ENCODE measurements at places on chromosomes 12 and 14.
A peak's percentile ranks its signal among the peaks of the same experiment; 100 is the strongest.

- DNase-seq, result no peak
Observed at GRCh38 chr12:113151655-113152054, 2.1 kb downstream of the CFAP73 start.

- no peak for DNase-seq
Observed at GRCh38 chr12:38586789-38587188, 270.2 kb downstream of the ALG10B start.

- no peak for DNase-seq
Observed at GRCh38 chr14:98466807-98467206, 805.2 kb downstream of the BCL11B start.

- DNase-seq, result peak; percentile 47
Observed at GRCh38 chr12:113299619-113300237, 35.2 kb downstream of the SLC8B1 start.

DNA sequence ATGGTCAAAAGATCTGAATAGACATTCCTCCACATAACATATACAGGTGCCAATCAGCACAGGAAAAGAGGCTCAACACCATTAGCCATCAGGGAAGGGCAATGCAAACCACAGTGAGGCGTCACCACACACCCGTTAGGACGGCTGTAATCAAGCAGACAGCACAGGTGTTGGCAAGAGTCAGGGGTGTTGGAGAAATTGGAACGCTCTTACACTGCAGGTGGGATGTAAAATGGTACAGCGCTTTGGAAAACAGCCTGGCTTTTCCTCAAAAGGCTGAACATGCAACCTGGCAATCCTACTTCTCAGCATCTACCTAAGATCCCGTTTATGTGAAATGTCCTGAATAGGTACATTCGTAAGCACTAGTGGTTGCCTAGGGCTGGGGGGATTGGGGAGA, 21.5 kb upstream of the MMP17 start:
- no peak for DNase-seq

GRCh38 chr12:13961971-13962370, 19.4 kb downstream of the GRIN2B start:
- DNase-seq, result peak; percentile 29

- DNase-seq, result no peak
Observed at GRCh38 chr12:110776410-110776809, 33.7 kb upstream of the PPP1CC start.

DNA sequence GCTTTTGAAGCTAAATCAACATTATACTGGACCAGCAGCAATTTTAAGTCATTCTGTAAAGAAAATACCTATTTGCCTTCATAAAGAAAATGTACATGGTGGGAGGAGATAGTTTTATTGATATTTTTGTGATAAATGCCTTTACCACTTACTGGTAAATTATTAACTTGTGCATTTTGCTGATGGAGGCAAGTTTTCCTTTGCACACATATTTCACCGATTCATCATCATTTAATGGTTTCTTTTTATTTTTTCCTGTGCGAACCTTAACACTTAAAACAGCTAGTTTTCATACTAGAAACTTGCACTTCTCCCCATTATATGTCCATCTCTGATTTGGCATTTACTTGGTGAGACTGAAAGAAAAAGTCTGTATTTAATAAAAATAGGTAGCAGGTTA, 239.3 kb downstream of the TRHDE start:
- no peak for DNase-seq

GRCh38 chr12:120399531-120399930, 30.6 kb upstream of the MSI1 start:
- no peak for DNase-seq

- DNase-seq, result no peak
Observed at GRCh38 chr12:68497702-68498101, 113.0 kb upstream of the RAP1B start.

DNA sequence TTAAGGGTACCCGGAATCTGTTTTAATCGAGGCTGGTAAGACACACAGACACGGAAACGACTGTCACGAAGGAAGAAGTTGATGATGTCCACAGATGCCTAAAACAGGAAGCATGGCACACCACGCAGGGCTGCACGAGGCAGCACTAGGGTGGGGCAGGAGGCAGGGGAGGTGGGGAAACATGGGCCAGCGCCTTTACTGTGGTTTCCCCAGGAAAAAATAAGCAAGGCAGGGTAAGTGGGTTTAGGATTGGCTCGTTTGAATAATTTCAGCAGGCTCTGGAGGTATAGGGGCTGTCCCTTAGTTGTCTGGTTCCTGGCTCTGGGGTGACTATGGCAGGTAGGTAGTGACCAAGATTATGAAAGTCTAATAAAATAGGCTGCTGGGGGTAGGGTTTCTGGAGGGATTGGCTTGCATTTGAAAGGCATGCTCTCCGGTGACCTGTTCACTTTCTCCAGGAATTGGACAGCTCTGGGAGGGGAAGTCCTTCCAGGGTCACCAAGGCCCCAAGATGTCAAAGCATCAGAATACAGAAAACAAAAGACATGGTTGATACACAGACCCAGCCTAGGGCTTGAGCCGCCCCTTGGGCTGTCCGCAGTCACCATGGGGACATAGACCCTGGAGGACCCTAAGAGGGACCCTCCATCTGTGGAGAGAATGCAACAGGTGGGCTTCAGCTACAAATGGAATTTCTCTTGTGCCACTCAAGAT, 35.3 kb downstream of the MAP1LC3B2 start:
- no peak for DNase-seq

- DNase-seq, result peak; percentile 95
Observed at GRCh38 chr14:102304611-102305506, at the start of gene MOK. MOK (minus strand) TSS chr14:102305164; CDS start chr14:102304968, 196 bp downstream.

DNA sequence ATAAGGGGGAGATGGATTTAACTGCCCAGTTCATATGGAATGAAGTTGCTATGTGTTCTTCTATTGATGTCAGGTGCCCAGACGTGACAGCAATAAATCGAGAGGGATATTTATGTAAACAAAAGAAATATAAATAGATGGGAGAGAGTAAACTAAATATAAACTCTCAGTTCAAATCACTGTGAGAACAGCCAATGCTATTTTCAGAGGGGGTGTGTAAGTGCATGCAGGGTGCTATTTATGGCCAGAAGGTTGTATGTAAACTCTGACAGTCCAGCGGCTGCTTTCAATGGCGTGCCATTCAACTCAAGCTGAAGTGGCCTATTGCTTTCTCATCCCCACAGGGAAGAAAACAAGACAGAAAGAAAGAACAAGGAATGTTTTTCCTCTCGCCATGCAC, 127.2 kb downstream of the KCNA5 start:
- DNase-seq, result no peak

GRCh38 chr12:7229741-7230140, 40.3 kb downstream of the PEX5 start:
- no peak for DNase-seq

- no peak for DNase-seq
Observed at GRCh38 chr12:66735275-66735674, 56.4 kb upstream of the GRIP1 start.

DNA sequence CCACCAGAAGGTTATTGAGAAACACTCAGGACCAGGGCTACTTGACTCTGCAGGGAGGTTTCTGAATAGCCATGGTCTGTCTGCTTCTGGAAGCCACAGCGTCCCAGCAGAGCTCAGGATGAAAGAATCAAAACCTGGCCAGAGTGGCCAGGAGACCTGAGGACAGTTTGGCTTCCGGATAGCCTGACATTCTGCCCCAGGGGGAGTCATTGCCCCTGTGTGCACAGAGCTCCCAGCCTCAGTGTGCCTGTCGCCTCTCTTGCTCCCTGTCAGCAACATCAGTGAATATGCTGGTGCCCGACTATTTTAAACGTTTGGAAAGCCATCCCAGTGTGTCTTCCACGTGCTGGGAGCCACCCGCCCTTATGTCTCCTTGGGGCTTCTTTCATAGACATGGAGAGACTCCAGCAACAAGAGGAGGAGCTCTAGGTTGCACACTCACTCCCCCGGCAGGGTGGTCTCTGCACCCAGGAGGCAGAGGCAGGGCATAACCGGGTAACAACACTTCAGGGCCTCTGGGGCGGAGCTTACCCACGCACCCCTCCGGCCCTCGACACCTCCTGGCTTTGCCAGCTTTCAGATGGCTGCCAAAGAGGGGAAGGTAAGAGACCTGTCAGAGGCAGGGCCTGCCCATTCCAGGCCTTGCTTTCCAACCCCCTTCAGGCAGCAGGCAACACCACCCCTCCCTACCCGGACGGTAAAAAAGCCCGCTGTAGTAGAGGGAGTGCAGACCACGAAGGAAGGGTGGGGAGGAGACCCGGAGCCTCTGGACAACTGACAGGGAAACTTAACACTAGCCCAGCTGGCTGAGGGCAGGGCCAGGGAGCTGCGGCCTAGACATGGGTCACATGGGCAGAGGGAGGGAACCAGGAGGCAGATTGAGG, 19.0 kb upstream of the SLC6A12 start:
- no peak for DNase-seq

- no peak for DNase-seq
Observed at GRCh38 chr12:57004651-57005050, 1.7 kb downstream of the ZBTB39 start.

- DNase-seq, result peak; percentile 45
Observed at GRCh38 chr14:37230551-37231194, 32.9 kb downstream of the MIPOL1 start.

- no peak for DNase-seq
Observed at GRCh38 chr14:69964841-69965240, 85.6 kb downstream of the SMOC1 start.

DNA sequence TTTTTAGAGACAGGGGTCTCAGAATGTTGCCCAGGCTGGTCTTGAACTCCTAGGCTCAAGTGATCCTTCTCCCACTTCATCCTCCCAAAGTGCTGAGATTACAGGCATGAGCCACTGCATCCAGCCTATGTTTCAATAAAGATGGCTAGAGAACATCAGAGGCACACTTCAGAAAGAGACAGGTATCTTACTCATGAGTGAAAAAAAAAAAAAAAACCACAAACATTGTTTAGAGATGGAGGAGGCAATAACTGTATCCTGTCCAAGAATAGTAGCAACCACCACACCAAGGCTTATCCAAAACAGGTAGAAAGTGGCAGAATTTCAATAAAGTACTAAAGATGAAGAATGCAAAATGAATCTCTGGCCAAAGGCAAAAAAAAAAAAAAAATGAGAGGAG, 30.3 kb downstream of the EEA1 start:
- DNase-seq, result no peak

GRCh38 chr12:84397263-84397662, 515.3 kb downstream of the SLC6A15 start:
- no peak for DNase-seq

DNA sequence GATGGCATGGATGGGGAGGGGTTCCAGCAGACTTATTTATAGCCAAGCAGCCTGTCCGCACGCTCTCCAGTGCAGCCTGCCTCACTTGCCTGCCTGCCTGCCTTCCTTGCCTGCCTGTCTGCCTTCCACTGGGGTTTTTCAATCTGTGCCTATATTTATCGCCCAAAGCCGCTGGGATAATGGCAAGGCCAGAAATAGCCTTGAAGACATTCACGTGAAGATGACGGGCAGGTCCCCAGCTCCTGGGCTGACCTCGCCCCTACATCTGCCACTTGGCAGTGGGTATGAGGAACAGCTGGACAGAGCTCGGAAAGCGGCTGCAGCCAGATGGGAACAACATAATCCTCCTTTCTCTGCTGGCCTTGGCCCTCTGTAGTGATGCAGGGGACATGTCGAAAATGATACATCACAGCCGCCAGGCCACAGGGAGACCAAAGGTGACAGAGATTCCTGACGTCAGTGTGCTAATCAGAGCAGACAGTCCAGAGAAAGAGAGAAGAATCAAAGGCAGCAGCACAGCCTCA, 53.3 kb downstream of the PITPNM2 start:
- DNase-seq, result no peak

- DNase-seq, result no peak
Observed at GRCh38 chr14:72521045-72521444, 372.9 kb downstream of the DPF3 start.

GRCh38 chr12:86213012-86213411, 43.2 kb downstream of the MGAT4C start:
- DNase-seq, result no peak

DNA sequence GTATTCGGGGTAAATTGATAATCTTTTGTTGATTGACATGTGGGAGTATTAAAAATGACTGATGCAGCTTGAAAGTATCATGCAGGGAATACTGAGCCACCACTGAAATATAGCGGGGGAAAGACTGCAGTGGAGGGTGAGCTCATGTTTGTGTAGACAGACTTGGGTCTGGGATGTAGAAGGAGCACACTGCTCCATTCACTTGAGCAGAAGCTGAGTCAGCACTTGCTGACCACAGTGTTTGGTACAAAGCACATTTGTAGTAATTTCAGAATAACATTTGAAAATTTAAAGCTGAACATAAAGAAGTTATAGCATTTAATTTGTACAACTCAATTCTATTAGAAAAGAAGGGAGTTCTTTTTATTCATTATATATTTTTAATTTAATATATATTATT, 304.3 kb upstream of the PRICKLE1 start:
- peak; percentile 7 for DNase-seq

- no peak for DNase-seq
Observed at GRCh38 chr14:36820111-36820709, 158.6 kb downstream of the PAX9 start.

- DNase-seq, result no peak
Observed at GRCh38 chr12:116166306-116166705, 111.2 kb downstream of the MED13L start.

- DNase-seq, result no peak
Observed at GRCh38 chr14:68523326-68523610, 269.6 kb downstream of the ZFP36L1 start.

- DNase-seq, result no peak
Observed at GRCh38 chr12:704516-705242, 41.4 kb upstream of the NINJ2 start.

- no peak for DNase-seq
Observed at GRCh38 chr14:90109858-90110257, 48.1 kb downstream of the KCNK13 start.

GRCh38 chr12:54005531-54005852, 3.3 kb upstream of the HOXC8 start:
- DNase-seq, result no peak

DNA sequence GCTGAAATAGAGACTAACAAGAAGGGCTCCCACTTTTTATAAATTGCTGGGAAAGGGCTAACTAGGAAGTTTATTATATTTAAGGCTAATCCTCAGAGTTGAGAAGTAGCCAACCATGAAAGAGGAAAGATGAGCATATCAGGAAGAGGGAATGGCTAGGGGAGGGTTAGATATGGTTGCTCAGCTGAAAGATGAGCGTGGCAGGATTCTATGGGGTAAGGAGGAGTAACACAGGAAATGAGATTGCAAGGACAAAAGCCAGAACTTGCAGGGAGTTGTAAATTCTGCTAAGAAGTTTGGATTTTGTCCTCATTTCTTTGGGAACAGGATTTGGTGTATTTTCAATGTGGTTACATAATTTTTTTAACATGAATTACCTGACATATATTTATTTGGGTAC, 127.4 kb upstream of the ATP2B1 start:
- no peak for DNase-seq

- DNase-seq, result no peak
Observed at GRCh38 chr14:49783394-49784014, 15.6 kb downstream of the KLHDC2 start.

- no peak for DNase-seq
Observed at GRCh38 chr14:90003526-90004307, 48.0 kb downstream of the TDP1 start.

GRCh38 chr14:95811813-95812212, 64.8 kb upstream of the TUNAR start:
- DNase-seq, result no peak

- DNase-seq, result no peak
Observed at GRCh38 chr12:6182279-6182898, 17.8 kb upstream of the CD9 start.

GRCh38 chr12:77559400-77560074, 271.2 kb upstream of the NAV3 start:
- DNase-seq, result no peak

GRCh38 chr12:49552014-49552413, 13.2 kb downstream of the KCNH3 start:
- DNase-seq, result no peak

GRCh38 chr12:64480148-64480547, 28.2 kb downstream of the TBK1 start:
- DNase-seq, result no peak
